Putamen (tissue), 1 donor: ENCODE measurements at places on chromosomes 2 and 18.
A peak's percentile ranks its signal among the peaks of the same experiment; 100 is the strongest.

GRCh38 chr2:61714210-61714609, 139.7 kb downstream of the FAM161A start:
- no peak for DNase-seq

DNA sequence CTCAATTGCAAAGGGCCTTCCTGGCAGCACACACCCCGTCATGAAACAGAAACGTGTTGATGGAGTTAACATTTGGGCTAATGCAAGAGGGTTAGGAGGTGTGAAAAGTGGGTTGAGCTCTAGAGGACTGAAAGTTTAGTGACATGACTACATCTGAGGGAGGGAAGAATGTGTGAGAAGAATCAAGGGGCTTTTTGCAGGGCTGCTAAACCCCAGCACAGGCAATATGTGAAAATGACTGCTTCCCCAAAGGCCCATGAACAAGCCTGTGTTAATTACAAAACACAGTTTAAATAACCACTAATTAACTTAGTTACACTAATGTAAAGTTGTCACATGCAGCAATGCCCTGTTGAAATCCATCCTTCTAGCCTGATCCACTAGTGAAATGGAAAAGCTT, 63.4 kb upstream of the PEX13 start:
- no peak for DNase-seq

- no peak for DNase-seq
Measured at GRCh38 chr2:33586766-33587165, 12.3 kb downstream of the FAM98A start.

- no peak for DNase-seq
Measured at GRCh38 chr2:65016789-65017188, 27.6 kb downstream of the SLC1A4 start.

- DNase-seq = no peak
Measured at GRCh38 chr2:96340493-96341414, 5.2 kb downstream of the NCAPH start.

- no peak for DNase-seq
Measured at GRCh38 chr2:217998926-217999594, 3.7 kb downstream of the TNS1 start.

GRCh38 chr18:76615065-76615733, 120.2 kb upstream of the ZNF516 start:
- DNase-seq = no peak

DNA sequence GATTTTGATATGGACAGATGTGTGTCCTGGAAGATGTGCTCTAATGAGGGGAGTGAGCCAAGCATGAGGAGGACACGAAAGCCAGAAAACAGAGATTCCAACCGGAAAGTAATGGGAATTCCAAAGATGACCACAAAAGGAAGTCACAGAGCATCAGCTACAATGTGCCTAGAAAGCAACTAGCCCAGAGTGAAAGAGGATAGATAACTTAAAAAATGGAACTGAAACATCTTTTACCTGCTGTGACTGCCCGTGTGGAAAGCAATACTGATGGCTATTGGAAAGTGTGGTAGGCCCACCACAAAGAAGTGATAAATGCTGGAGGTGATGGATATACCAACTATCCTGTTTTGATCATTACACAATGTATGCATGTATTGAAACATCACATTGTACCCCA, 21.6 kb downstream of the DNMT3A start:
- DNase-seq = no peak

DNA sequence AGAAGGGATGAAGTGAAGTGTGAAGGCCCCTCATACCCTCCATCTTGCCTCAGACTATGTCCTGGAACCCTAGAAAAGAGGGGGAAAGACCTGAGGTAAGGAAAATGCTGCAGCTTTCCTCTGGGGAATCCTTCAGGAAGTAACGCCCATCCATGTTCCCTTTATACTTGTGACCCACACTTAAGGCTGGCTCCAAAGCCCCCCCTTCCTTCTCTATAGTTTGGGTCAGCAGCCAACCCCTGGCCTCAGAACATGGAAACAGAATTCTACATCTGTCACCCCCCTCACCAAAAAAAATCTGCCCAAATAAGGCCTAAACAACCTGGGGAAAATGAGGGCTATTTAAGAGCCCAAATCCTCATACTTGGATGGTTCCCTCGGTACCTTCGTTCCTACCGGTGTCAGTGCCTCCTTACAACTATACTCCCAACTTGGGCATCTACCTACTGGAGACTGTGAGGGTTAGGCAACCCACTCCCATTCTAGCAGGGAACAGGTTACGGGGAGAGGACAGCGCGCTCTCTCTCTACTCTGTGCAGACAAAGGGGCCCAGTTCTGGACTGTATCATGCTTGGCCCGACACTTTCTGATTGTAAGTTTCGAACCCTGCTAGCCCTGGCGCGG, 689 bp downstream of the OST4 start:
- DNase-seq = no peak

GRCh38 chr2:227507963-227508362, 36.0 kb downstream of the AGFG1 start:
- DNase-seq = no peak

DNA sequence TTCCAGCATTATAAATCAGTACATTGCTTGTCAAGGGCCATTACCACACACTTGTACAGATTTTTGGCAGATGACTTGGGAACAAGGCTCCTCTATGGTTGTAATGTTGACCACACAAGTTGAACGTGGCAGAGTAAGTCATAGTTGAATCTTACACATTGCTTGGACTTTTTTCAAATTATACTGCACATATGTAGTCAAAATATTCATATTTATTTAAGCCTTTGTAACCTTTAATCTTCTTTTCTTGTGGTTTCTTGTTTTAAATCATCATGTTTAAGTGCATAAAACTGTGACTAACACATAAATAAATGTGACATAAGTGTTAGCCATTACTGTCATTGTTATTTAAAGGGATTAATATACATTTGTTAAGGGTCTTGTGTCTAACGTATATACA, 52.1 kb upstream of the EPB41L5 start:
- no peak for DNase-seq

- DNase-seq = no peak
Measured at GRCh38 chr2:96687266-96687665, 44.7 kb downstream of the FER1L5 start.

- DNase-seq = no peak
Measured at GRCh38 chr18:35311496-35311895, 21.5 kb upstream of the ZSCAN30 start.

- DNase-seq = no peak
Measured at GRCh38 chr2:128389388-128390086, 70.9 kb upstream of the HS6ST1 start.

DNA sequence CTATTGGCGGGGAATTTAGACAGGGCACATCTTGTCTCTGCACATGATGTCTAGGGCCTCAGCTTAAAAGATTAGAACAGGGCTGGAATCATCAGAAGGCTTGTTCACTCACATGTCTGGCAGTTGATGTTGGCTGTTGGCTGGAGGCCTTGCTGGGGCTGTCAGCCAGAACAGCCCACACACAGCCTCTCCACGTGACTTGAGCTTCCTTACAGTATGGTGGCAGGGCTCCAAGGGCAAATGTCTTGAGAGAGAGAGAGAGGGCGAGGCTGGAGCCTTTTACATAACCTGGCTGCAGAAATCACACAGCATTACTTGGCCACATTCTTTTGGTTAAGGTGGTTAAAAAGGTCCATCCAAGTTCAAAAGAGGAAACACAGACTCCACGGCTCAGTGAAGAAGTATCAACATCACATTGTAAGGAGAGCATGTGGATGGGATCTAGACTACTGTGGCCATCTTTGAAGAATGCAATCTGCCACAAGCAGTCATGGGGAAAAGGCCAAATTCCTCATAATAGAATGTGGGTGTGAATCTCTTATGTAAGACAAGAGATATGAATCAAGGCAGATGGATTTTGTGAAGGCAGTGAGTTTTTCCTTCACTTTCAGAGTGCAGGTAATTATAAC, 30.4 kb downstream of the SRSF7 start:
- DNase-seq = peak; percentile 72

DNA sequence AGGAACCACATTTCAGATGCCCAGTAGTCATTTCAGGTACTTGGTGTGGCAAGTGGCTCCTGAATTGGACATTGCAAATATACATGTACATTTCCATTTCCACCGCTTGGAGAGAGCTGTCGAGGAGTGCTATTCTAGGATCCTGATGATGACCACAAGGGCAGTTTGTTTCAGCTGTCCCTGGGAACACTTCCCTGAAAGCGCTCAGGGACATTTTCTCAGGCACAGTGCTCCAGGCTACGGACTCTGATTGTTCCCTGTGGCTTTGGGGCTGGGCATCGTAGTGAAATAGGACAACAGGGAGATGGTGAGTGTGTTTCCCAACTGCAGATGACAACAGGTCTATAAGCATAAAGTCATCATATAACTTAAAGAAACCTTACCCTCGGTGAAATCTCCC, 3.1 kb downstream of the DBI start:
- no peak for DNase-seq
